ENCODE measurements at places on chromosomes 16 and 17.
A peak's percentile ranks its signal among the peaks of the same experiment; 100 is the strongest.

DNA sequence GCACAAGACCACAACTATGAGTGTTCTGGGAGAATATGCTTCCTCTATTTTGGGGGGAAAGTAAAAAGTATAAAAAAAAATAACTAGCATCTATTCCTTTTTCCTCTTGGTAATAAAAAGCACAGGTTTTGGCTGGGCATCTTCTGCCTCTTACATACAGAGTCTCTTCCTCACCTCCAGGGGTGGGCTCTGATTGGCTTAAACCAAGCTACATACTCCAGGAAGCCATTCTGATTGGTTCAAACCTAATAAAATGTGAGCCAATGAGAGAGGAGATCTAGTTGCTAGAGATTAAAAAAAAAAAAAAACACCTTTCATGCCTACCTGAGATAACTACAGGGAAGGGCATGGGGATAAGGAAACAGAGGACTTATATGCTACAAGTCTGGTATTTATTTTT is 365.9 kb upstream of the ERCC4 start:
- DNase-seq: no peak

DNA sequence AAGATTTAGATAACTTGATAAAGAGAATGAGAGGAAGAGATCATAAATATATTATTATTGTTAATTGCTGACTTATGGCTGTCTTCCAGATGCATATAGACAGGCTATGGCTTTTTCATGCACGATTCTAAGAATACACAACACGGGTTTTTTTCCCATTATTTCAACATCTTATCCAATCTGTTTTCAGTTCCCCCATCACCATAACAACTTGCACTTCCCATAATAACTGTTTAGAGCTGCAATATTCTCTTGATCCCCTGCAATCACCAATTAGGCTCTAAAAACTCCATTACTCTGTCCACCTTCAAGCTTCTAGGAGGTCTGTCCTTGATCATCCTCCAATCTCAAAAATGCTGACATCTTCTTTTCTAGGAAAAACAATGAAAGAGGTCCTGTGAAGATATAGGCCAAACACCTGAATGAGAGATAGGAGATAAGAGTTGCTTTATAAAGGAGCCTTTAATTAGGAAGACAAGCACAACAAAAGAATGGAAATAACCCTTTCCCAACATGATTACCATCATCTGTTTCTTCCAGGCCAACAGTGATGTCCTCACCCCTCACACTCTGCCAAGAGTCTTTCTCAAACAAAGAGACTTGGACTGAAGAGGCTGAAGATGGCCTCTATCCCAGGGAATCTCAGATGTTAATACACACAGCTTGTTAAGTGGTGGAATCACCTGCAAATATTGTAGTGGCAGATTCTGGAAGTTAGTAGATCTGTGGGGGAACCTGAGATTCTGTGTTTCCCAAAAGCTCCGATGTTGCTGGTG is 32.2 kb upstream of the CCL2 start:
- no peak for DNase-seq

- no peak for DNase-seq
Measured at GRCh38 chr17:48630009-48630924, 4.1 kb upstream of the HOXB9 start.

- DNase-seq: peak; percentile 33
Measured at GRCh38 chr16:47612711-47613110, 151.6 kb downstream of the PHKB start.

- DNase-seq: no peak
Measured at GRCh38 chr16:58853854-58854791, 120.0 kb upstream of the GOT2 start.

DNA sequence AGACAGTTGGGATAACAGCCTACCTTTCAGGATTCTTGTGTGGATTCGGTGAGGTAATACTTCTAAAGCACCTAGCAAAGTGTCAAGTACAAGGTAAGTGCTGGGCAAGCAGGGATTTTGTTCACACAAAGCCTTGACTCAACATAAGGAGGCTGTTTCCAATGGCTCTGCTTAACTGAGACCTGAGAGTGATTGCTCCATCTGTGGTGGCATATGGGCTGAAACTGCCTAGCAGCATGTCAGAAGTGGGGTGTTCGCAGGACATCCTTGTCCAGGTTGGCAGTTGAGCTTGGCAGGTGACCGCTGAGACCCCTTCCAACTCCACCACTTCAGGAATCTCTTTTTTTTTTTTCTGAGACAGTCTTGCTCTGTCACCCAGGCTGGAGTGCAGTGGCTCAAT is 19.8 kb downstream of the IL4R start:
- no peak for DNase-seq

GRCh38 chr17:49570540-49571242 is 5.0 kb upstream of the NXPH3 start:
- no peak for DNase-seq

All from skeletal muscle cell (primary cell).